ENCODE measurements at places on chromosomes 7 and 10.

DNA sequence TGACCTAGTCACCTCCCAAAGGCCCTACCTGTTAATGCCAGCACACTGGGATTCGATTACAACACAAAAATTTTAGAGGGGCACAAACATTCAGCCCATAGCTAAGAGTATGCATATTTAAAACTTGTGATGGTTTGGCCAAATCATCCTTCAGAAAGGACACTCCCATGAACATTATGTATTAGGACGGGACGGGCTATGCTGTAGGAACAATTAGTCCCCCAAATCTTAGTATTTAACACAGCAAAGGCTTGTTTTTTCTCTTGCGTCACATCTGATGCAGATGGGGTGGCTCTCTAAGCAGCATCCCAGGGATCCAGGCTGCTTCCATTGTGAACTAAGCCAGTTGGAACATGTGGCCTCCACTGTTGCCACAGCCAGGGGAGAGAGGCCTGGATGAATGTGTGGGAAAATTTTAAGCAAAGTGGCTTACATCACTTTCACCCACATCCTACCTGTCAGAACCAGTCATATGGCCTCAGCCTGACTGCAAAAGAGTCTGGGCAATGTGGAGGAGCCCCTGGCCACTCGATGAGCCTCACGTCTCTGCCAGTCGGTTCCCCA is 26.6 kb downstream of the CHST3 start:
- no peak for DNase-seq

- DNase-seq, result no peak
These were observed 6.6 kb downstream of the UBE2D1 start for GRCh38 chr10:58341422-58341821.

- no peak for DNase-seq
These were observed 36.6 kb downstream of the TMEM229A start for GRCh38 chr7:123996327-123996625.

DNA sequence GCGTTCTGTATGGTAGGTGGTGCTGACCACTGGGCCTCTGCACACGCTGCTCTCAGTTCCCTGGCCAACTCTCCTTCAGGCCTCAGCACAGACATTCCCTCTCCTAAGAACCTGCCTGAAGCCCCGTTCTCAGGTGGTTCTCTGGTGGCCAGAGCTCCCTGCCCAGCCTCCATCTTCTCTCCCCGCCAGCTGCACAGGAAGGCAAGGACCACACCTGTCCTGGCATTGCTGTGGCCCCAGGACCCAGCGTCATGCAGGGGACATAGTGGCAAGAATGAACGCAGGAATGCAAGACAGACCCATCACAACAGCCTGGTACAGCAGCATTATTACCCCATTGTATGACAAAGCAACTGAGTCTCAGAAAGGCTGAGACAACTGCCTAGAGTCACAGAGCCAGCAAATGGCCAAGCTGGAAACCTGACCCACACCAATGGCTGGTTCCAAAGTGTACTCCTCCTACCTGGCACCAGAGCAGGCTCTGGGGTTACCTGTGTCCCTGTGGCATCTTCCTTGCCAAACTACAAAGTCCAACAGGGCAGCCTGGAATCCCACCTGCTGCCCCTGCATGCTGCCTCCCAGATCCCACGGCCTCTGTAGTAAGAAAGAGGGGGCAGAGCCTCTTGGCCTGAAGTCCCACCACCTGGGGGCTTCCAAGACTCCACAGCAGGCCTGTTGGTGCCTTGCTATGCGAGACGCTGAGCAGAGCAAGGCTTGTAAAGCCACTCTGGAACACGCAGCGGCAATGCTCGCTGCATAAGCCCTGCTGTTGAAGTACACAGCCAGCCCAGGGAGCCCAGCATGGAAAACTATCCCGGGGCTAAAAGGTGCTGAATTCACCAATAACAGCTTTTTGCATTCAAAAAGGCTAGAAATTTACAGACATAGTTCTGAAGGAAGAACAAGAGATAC is 73.3 kb downstream of the CHST15 start:
- no peak for DNase-seq

Measured in NCI-H774 (cell line).